ENCODE measurements at places on chromosomes 13 and 19.

GRCh38 chr13:104984296-104984818 is 1551.1 kb downstream of the EFNB2 start:
- no peak for DNase-seq

- no peak for DNase-seq
These were observed 1.5 kb downstream of the TIMM13 start for GRCh38 chr19:2425622-2426581.

DNA sequence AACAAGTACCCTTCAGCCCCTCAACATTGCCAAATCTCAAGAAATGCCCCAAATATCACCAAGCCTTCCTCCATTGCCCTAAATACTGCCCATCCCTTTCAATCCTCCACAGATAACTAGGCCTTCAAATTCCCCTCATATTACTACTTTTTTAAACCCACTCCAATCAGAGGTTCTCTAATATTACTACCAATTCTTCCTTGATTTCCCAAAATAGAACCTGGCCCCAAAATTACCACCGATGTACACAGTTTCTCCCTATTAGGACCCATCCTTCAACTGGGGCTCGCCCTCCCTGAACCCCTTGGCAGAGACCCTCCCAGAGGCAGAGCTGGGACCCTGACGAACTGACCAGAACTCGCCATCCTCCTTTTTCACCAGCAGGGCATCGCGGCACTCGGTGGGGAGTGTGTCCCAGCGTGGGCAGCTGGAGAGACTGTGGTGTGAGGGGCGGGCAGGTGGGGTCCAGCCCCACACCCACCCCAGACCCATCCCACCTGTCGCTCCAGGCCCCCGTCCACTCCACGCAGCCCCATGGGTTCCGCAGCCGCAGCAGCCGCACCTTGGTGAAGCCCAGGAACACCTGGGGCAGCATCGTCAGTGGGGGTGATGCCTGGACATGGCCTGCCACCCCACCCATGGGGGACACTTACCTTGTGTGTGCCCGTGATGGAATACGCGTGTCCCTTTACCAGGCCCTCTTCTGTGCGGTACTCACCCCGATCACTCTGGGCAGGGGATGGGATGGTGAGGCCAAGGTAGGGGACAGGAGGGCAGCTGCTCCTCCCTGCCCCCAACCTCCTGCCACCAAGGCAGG is 6.1 kb downstream of the CAPN12 start:
- peak; percentile 58 for DNase-seq

DNA sequence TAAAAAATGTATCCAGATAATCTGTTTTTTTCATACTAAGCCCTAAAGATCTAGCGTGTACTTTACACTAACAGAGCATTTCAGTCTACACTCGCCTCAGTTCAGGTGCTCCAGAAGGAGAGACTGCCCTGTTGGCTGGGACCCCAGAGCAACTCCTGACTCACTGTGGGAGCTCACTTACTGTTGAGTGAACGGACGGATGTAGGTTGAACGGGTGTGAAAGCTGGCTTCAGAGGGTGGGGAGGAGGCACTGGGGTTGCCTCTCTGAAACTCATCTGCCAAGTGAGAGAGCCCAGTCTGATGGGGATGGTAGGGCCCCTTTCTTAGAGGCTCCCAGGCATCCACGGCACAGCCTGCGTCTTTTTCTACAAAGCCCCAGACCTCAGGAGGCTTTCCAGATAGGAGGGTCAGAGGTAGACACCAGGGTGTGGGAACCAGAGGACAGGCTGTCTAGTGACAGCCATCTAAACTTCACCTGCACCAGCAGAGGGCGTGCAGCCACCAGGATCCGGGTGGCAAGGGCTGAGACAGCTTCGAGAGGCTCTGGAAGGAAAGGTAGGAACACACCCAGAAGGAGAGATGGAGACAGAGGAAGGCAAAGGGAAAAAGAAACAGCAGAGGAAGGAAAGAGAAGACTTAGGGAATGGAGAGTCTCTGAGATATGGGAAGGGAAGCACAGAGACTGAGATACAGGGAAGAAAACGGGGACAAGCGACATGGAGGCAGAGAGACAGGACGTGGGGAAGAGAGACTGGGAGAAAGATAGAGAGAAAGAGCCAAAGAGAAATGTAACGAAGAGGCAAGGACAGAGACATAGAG is 3.7 kb downstream of the KASH5 start:
- DNase-seq = no peak

DNA sequence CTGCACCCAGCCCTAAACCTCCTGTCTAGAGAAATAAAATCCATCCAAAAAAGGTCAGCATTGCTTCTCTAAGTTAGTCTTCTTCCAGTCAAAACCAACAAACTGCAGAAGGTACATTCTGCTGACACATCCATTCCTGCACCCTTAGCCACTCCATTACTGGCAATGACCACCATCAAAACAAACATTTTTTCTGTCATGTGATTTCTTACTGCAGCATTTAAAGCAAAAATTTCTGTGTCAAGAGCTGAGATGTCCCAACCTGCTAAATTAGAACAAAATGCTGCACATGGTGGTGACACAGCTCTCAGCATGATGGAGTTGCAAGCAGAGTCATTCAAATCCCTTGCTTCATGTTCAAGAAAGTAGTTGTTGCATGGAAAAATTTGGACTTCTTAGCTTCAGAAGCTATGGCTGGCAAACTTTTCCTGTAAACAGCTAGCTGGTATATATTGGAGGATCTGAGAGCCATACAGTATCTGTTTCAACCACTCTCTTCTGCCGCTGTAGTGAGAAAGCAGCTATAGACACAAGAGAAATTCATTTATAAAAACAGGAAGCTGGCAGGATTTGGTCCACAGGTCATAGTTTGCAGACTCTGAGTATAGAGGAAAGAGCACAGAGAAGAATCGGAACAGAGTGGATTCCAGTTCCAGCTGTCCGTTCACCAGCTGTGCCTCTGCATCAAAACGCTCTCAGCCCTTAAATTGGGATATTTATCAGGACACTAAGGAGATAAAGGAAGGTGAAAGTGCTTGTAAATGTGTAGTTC is 17.4 kb downstream of the RUBCNL start:
- no peak for DNase-seq

GRCh38 chr19:7739211-7739755 is 7.4 kb upstream of the CLEC4G start:
- DNase-seq = no peak

DNA sequence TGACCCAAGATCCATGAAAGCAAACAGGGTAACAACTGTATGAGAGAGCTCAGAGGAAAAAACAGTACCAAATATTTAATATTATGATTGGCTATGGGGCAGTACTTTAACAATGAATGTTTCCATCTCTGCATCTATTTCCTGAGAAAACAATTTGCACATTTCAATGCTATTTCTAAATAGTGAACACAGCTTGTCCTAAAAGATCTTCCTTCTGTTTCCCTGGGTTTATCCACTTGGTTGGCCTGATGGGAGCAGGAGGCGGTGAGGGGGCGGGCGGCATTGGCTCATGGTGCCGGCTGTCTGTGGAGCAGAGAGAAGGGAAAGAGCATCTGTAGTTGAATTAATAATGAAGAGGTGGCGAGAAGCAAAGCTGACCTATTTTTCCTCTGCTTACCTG is 291.4 kb downstream of the DCLK1 start:
- no peak for DNase-seq

GRCh38 chr19:1169921-1170885 is 3.9 kb downstream of the SBNO2 start:
- peak; percentile 91 for DNase-seq

DNA sequence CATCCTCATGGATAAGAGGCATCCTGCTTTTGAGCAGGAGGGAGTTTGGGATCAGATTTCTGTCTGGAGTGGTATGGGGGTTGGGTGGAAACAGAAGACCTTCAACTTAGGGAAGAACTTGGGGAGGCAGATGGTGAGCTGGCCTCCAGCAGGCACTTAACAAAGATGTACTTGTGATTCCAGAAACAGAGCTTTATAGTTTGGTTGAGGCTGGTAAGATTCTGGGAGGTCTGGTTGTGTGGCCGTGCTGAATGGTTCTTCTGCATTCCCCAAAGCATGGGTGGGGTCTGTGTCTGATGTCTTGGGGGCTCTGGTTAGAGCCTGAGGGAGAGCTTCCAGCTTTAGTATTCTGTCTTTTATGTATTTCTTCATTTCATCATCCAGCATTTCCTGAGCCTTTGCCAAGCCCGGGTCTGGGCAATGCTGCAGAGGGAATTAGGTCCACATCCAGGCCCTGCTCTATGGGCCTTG is 4.8 kb downstream of the MEGF8 start:
- no peak for DNase-seq

DNA sequence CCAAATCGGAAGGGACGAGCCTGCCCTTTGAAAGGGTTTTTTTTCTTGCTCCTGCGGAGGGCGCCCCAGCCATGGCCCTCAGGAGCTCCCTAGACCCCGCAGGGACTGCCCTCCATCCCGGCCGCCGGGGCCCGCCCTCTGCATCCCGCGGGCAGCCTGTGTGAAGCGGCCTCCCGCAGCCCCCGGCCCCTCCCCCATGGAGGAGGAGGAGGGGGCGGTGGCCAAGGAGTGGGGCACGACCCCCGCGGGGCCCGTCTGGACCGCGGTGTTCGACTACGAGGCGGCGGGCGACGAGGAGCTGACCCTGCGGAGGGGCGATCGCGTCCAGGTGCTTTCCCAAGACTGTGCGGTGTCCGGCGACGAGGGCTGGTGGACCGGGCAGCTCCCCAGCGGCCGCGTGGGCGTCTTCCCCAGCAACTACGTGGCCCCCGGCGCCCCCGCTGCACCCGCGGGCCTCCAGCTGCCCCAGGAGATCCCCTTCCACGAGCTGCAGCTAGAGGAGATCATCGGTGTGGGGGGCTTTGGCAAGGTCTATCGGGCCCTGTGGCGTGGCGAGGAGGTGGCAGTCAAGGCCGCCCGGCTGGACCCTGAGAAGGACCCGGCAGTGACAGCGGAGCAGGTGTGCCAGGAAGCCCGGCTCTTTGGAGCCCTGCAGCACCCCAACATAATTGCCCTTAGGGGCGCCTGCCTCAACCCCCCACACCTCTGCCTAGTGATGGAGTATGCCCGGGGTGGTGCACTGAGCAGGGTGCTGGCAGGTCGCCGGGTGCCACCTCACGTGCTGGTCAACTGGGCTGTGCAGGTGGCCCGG is 815 bp downstream of the MAP3K10 start:
- DNase-seq = no peak

GRCh38 chr13:51914137-51914493 is 52.3 kb downstream of the CCDC70 start:
- no peak for DNase-seq
